MV-4-11 (cell line): ENCODE measurements at places on chromosomes 4 and X.

DNA sequence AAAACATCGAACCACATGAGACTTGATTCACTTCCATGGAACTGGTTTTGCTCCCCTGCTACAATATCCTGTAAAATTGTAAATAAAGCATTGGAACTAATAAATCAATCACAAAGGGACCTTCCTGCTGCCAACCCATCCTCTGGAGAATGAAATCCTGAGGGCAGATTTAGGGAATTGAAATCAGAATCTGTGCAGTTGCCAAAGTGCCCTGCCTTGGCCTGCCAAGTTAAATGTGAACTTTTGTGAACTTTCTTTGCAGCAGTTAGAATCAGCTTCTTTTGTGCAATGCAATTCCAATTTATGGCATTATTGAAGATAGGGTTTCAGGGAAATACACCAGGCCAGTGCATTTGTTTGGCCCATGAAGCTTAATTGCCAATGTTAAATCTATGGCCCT is 263.1 kb downstream of the PTTG2 start:
- peak; percentile 51 for DNase-seq

DNA sequence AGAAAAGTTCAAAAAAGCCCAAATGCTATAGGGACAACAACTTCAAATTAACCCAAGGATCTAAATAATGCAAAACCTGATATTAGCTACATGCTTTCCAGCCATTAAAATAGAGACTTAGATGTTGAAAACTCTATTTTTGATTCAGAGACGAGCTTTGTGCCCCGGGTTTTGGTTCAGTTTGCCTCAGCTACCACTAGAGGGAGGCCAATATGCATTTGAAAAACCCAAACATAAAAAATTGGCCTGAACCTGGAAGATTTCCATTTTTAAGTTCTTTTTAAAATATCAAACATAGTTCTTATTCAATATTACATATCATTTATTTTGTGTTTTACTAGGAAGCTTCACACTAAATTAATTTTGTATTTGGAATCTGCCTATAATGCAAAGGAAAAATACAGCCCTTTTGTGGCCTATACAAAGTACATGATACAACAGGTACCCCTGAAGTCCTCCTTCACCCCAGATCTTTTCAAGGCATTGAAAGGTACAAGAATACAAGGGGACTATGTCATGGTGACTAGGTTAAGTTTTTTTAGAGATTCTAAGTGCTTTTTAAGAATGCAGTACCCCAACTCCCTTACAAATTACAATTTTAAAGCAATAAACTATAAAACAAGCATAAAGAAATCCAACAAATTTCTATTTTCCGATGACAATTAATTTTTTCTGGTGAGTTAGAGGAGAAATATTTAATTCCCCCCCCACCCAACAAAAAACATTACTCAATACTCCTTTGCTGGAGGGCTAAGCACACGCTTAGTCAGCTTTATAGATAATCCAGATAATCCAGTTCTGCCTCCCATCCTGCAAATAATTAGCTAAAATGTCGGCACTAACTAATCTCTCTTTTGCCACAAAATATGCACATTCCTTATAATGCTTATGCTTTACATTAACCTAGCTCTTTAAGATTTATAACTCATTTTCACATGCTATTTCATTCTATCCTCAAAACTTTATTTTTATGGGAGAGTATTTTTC is 97.7 kb upstream of the PTPN13 start:
- DNase-seq, result peak; percentile 9

DNA sequence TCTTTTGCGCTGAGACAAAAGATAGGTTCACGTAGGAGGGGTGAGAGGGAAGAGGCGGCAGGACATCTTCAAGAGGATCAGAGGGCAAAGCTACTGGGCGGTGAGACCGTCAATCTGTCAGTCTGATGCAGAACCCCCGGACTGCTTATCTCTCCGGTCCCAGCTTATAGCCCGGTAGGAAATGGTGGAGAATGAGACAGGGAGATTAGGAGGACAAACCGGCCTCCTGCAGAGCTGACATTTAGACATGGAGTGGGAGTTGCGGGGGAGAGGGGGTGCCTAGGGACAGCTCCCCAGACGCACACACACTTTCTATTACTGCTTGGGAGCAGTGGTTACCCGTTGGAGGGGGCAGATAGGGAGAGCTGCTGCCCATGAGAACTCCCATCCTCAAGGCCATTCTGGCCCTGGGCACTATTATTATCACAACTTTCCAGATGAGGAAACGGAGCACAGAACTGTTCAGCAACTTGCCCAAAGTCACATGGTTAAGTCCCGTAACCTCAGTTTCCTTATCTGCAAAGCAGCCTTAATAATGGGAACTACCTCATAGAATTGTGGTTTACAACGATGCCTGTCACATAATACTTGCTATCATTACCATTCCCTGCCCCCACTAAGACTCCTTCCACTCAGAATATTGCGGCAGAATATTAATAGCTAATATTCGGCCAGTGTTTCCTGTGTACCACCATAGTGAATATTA is 1.1 kb upstream of the HDAC6 start:
- no peak for DNase-seq

DNA sequence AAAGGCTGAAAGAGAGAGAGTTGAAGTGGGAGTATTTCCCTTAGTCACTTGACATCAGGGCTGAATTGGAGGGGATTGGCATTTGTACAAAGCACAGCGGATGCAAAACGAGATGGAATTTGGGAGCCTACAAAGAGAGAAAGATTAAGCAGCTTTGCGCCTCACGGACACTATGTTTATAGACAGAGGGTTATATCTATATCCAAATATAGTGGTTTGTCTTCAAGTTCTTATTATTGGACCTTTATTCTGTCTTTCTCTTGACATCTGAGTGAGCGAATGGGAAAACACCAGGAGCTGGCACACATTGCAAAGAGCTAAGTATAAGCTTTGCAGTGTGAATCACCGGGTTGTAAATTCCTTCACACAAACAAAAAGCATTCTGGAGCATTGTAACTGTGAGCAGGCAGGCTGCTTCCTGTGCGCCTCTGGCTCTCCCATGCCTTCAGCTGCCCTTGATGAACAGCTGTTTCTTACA is 500.2 kb downstream of the STIM2 start:
- DNase-seq, result no peak

GRCh38 chrX:33339219-33339618 is 127.9 kb upstream of the DMD start:
- DNase-seq, result no peak

- no peak for DNase-seq
Observed at GRCh38 chr4:168757500-168757899, 252.6 kb downstream of the CBR4 start.

DNA sequence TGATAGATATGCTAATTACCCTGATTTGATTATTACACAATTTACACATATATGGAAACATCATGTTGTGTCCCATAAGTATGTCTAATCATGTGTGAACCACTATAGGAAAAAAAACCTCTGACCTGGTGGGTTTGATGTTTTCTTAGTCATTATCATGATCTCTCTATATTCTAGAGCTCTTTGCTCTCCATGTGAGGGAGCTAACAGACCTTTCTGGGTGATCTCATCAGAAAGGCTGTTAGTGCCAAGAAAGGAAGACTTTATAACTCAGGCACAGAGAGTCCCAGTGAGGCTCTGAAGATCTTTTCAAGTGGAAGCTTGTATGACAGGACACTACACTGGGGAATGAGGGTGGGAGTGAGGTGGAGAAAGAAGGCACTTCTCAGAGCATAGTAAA is 527.7 kb upstream of the MAGEB2 start:
- no peak for DNase-seq

DNA sequence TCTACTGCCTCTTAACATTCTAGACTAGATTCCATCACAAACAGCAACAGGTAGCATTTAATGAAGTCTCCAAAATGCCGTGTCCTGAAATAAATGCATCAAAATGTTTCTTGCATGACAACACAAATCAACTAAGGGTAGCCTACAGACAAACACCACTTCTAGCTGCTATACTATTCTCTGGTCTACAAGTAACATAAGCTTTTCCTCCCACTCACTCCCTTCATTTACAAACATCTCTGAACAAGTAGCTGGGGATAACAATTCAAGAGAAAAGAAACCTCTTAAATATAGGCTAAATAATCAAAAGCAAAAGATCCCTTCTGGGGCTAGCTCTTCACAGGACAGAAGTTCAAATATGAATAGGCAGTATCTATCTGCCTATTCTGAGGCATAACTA is 20.8 kb downstream of the PPP3CA start:
- DNase-seq, result no peak

DNA sequence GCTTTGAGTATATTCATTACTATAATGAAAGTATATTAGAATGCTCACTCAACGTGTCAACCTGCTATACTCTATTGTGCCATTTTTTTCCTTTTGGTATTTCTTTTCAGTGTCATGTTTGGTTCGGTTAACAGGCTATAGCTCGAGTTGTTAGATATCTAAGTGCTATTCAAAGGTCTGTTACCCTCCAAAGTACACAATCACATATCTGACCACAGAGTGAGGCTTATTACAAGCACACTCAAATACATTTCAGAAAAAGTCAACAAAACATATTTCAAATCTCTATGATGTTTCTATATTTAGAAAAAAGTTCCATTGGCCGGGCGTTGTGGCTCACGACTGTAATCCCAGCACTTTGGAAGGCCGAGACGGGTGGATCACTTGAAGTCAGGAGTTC is 32.8 kb downstream of the WNK3 start:
- no peak for DNase-seq

GRCh38 chrX:129115935-129116334 is 407.4 kb downstream of the SMARCA1 start:
- no peak for DNase-seq

- no peak for DNase-seq
Observed at GRCh38 chr4:42985976-42986375, 93.5 kb downstream of the GRXCR1 start.

DNA sequence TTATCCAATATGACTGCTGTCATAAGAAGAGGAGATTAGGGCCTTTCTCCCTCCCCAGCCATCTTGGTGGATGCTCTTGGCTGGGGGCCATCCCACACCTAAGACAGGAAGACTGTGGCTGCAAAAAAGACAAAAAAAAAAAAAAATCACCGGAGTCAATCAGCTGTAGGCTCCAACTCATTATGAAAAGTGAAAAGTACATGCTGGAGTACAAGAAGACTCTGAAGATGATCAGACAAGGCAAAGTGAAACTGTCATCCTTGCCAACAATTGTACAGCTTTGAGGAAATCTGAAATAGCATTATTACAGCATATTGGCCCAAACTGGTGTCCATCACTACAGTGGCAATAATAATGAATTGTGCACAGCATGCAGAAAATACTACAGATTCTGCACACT is 5.2 kb downstream of the EGFL6 start:
- DNase-seq, result no peak

GRCh38 chrX:37653397-37654085 is 32.0 kb upstream of the XK start:
- DNase-seq, result no peak

DNA sequence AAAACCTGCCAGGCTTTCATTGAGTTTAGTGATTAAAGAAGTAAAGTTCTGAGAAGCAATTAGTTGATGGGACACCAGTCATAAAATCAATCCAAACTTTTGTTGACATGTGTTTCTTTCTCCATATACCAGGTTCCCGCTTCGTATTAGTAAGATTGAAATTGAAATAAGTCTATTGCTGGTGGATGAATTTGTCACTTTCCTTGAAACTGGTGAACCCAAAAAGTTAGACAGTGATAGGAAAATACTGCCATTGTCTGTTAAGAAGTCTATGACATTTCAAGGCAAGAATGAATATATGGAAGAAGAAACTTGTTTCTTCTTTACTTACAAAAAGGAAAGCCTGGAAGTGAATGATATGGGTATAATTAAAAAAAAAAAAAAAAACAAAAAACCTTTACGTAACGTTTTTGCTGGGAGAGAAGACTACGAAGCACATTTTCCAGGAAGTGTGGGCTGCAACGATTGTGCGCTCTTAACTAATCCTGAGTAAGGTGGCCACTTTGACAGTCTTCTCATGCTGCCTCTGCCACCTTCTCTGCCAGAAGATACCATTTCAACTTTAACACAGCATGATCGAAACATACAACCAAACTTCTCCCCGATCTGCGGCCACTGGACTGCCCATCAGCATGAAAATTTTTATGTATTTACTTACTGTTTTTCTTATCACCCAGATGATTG is at the start of gene CD40LG:
TSS of gene CD40LG (plus strand) at position 482 of the 684 bp plus-strand sequence. CDS start at position 573, 91 bp downstream.
- DNase-seq, result no peak

DNA sequence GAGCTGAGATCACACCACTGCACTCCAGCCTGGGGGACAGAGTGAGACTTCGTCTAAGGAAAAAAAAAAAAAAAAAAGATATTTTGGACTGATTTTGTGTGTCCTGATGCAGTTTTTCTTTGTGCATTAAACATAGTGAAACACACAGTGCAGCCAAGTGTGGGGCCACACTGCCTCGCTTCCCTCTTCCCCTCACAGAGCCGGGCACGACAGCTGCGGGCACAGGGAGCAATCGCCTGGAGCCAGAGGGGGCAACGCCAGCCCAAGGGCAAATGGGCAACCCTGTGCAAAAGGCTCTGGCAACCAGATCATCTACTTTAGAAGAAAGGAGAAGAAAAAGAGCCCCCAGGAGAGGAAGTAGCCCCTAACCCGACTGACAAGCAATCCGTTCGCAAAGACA is 13.5 kb upstream of the CCNQ start:
- DNase-seq, result no peak

DNA sequence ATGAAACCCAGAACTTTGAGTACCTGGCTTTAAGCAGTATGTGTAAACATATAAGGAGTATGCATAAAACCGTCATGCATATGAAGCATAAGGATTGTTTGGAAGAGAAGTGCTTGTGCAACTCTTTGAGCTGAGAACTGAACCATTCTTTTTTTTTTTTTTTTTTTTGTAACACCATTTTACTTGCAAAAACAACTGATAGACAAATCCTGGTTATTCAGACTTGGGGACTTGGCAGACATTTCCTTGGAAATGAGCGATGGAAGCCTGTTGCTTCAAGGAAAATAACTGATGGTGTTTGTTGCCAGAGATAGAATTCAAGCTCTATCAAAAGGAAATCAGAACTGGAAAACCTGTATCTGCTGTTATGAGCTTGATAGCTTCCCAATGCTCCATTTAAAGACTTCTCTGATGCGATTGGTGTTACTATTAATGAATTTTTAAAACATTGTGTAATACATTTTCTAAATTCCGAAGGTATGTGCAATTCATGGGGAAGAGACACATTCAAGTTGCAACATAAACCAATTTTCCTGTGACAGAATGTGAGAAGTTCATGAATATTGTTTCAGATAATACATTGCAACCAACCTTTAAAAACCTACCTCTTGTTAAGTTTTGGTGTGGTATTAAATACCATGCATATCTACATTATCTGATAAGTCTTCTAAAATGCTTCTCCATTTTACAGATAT is 47.0 kb upstream of the FAT1 start:
- no peak for DNase-seq

GRCh38 chrX:103586314-103586646 is 965 bp downstream of the TCEAL4 start:
- DNase-seq, result no peak

- DNase-seq, result no peak
Observed at GRCh38 chr4:162442128-162442527, 278.3 kb upstream of the FSTL5 start.
